ENCODE measurements at places on chromosomes 12 and 14.

DNA sequence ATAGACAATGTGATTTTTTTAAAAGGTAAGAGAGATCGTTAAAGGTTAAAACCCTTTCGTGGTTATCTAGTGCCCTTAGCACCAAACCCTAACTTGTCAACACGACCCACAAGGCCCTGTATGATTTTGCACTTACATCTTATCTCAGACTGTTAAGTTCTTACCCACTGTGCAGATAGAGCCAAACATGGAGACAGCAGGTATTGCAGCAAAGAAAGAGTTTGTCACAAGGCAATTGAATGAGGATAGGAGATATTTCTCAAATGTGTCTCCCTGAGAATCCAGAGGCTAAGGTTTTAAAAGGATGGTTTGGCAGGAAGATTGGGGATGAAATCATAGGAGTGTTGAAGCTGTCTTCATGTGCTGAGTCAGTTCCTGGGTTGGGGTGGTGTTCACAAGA, 313.4 kb downstream of the AEBP2 start:
- no peak for DNase-seq

DNA sequence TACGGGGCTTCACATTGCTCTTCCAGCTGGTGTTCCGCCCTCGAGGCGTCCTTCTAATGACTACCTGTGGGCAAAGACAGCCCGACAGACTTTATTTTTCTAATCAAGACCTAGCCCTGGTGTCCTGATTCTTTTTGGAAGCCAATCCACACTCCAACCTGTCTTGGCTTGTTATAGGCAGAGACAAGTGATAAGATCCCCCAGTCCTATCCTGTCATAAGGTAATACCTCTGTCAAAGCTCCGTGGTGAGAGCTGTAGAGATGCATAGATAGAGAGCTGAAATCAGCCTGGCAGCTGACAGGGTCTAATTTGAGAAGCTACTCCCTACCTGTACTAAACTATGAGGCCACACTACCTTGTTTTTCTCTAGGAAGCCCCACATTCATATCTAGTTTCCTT, 11.5 kb upstream of the WNK1 start:
- no peak for DNase-seq

GRCh38 chr14:104084251-104085002, 1.1 kb upstream of the ASPG start:
- no peak for DNase-seq

- no peak for DNase-seq
Measured at GRCh38 chr14:55798406-55798805, 218.4 kb downstream of the KTN1 start.

DNA sequence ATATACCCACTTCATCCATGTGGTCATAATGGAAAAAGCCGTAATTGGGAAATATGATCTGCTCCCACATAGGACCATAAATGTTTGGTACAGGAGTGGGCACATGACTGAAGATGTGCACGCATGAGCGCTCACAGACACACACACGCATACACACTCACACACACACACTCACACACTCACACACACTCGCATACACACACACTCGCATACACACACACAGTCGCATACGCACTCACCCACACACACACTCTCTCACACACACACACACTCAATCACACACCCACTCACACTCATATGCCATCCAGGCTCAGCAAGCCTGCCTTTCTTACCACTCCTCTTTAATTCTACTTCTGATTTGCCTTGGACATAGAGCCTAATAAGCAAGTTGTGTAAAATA, 45.6 kb upstream of the EGLN3 start:
- no peak for DNase-seq

- no peak for DNase-seq
Measured at GRCh38 chr12:25816637-25817036, 141.8 kb upstream of the RASSF8 start.
